ENCODE measurements at places on chromosomes 7 and 10.

- no peak for DNase-seq
Measured at GRCh38 chr7:64887756-64888508, 15.1 kb upstream of the ZNF273 start.

GRCh38 chr10:69973678-69974077 lies 79.0 kb upstream of the MACROH2A2 start:
- DNase-seq = no peak

- DNase-seq = no peak
Measured at GRCh38 chr10:116748041-116748440, 5.7 kb upstream of the HSPA12A start.

GRCh38 chr7:144723301-144723700 lies 112.6 kb downstream of the TPK1 start:
- DNase-seq = no peak

DNA sequence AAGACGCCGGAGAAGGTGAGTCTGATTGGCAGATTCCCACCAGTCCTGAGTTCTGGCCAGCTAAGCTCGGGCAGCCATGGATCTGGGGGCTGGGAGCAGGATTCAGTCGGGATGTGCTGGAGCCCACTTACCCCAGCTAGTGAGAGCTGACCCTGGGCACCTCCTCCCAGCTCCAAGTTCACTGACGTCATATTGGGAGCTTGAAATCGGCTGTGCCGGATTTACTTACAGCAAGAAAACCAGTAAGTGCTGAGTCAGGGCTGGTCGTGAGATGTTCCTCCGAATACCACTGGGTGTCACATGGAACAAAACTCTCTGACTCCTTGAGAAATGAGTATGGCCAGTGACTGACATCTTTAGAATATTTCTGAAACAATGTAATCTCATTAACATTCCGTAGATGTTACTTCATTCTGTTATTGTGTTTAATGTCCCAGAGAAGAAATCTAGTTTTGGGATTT lies 621.2 kb downstream of the SDK1 start:
- no peak for DNase-seq

DNA sequence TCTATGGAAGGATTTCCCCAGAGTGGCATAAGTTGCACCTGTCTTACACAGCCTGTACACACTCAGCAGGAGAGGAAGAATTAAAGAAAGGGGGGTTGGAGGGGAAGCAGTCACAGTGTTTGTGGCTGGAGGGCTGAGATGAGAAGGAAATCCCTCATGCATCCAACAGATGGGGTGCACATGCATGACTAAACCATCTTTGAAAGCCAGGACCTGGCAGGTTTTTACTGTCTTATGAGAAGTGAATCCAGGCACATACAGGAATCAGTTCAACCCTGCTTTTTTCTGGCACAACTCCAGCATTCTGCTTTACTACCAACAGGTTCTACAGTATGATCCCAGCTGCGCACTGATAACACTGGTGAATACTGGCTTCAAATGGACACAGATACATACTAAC lies 107.7 kb downstream of the CACNA2D1 start:
- peak; percentile 99 for DNase-seq

DNA sequence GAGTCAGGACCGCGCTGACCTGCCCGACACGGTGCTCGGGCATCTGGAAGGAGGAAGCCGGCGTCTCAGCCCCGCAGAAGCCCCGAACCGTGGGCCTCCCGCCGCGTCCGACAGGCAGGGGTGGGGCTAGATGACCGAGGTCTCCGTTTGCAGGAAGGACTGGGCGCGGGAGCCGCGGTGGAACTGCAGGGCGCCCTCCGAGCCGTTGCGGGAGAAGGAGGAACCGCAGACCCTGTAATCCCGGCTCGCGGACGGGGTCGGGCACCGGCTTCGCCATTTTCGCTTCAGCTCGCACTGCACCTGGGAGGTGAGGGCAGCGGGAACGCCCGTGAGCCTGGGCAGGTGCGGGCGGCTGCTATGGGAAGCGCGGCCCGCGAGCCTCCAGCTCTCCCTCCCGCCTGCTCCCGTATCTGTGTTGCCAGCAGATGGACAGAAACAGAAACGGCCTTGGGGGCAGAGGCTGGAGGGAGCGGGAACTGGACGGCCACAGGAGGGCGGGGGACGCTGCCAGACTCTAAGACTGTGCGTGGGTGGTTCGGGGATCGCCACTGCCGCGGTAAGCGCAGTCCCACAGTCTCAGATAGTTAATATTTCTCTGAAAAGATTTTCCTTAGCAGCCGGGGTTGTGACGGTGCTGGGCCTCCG lies 114.1 kb downstream of the VIPR2 start:
- peak; percentile 31 for DNase-seq

DNA sequence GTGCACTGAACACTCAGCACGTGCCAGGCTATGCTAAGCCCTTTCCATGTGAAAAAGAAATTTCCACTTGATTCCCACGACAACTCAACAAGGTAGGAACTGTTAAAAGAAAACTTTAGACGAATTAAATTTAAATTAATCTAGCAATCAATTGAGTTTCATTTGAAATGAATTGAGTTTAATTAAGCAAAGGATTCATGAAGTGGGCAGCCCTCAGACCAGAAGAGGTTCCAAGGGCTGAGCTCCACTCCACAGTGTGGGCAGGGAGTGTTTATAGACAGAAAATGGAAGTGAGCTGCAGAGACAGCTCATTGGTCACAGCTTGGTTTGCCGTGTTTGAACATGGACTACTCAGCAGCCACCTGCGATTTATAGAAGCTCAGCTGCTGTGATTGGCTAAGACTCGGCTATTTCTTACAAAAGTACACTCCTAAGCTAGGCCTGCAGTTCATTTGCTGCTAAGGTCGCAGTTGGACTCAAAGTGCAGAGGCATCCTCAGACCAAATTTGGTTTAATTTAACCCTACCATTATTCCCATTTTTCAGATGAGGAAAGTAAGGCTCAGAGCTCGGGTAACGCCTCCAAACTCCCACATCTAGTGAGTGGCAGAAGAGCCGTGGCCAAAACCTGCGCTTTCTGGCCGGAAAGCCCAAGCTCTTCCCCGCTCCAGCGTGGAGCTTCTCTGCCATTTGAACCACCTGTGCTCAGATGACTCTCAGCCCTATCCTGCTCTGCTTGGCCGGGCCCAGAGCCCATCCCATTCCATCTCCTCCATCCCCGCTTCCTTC lies 24.9 kb downstream of the CALML3 start:
- no peak for DNase-seq

- no peak for DNase-seq
Measured at GRCh38 chr10:97687785-97688781, 1.0 kb upstream of the AVPI1 start.

DNA sequence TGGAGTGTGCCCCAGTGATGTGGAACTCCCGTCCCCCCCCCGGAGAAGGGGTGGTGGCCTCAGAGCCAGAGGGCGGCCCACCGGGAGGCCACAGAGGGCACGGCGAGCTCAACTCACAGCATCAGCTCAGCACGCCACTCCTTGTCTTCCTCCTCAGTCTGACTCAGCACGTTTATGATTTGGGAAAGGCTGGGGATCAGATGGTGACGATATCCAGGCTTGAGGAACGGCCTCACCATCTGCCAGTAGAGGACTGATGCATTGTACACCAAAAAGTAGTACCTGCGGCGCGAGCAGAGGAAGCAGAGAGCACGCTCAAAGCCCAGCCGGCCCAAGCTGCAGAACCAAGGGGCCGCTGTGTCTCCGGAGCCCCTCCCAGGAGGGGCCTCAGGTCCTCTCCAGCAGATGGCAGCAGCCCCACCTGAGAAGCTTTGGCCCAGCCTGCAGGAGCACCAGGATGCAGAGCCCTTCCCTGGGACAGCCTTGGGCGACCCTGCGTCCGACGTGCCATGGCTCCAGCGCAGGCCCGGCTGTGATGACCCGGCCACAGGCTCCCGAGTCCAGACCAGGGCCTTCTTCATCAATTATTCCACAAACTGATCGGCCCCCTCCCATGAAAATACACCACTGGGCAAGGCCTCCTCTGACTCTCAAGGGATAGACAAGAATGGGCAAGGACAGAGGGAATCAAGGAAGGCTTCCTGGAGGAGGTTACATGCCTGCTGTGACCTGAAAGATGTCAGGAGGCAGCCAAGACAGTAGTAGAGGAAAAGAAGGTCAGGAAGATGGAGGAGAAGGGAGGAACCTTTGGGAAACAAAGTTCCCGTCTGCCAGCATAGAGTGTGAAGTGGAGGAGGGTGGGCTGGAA lies 3.7 kb downstream of the CFAP46 start:
- no peak for DNase-seq
